Amniotic stem cell (primary cell): ENCODE measurements at places on chromosomes 12 and 14.
A peak's percentile ranks its signal among the peaks of the same experiment; 100 is the strongest.

- no peak for DNase-seq
Observed at GRCh38 chr12:52900166-52900895, 4.5 kb downstream of the KRT8 start.

- no peak for DNase-seq
Observed at GRCh38 chr14:72013721-72014345, 81.6 kb downstream of the RGS6 start.

DNA sequence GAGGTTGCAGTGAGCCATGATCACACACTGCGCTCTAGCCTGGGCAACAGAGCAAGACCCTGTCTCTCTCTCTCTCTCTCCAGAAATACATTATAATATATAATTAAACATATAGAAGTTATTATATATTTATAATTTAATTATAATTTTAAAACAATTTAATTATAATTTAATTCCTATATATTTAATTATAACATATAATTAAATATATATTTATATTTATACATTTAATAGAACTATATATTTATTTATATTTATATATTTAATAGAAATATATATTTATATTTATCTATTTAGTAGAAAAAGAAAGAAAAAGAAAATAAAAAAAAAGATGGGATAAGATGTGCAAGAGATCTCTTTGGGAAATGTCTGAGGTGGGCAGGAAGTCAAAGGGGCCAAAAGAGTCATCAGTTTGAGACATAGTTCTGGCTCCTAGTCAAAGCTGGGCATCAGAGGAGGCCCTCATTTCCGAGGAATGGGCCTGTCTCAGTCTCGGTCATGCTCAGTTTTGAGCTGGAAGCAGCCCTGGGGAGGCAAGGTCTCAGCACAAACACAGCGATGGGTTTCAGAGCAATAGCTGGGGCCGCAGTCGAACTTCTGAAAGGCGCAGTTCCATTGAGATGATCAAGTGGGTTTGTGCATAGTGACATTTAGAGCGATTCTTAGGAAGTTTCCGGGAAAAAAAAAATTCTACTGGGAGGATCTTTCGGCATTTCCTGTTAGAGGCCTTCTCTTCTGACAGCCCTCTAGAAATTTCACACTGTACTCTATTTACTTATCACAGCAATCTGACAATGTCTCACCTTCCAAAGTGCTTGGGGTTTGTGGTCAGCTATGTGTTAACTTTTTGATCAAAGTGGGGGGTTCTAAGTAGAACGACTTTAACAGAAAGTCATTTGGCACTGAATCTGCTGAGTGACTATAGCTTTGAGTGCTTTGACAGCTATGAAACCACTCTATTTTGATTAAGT lies 58.7 kb upstream of the GZMB start:
- no peak for DNase-seq

- DNase-seq, result no peak
Observed at GRCh38 chr12:44750468-44750867, 125.6 kb downstream of the NELL2 start.

- no peak for DNase-seq
Observed at GRCh38 chr14:100982762-100983161, 79.2 kb upstream of the RTL1 start.

GRCh38 chr14:75339059-75339458 lies 60.4 kb downstream of the FOS start:
- DNase-seq, result no peak

DNA sequence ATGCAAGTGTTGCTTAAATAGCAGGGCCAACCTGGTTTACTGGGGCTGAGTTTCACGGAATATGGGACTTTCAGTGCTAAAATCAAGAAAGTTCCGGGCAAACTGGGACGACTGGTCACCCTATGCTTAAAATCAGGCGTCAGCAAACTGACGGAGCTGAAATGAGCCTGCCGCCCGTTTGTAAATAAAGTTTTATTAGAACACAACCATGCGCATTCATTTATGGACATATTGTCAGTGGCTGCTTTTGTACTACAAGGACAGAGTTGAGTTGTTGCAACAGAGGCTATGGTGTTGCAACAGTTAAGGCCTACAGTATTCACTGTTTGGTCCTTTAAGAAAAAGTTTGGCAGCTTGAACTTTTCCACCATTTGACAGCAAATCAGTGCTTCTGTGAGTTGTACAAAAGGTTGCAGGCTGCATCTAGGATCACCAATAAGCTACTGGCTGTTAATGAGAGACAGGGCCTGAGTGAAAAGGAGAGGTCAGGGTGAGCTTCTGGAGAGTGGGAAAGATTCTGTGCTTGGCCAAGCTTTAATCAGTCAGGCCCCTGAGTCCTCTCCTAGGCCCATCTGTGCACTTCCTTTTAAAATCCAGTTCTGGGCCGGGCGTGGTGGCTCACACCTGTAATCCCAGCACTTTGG lies 13.3 kb downstream of the SELPLG start:
- no peak for DNase-seq

DNA sequence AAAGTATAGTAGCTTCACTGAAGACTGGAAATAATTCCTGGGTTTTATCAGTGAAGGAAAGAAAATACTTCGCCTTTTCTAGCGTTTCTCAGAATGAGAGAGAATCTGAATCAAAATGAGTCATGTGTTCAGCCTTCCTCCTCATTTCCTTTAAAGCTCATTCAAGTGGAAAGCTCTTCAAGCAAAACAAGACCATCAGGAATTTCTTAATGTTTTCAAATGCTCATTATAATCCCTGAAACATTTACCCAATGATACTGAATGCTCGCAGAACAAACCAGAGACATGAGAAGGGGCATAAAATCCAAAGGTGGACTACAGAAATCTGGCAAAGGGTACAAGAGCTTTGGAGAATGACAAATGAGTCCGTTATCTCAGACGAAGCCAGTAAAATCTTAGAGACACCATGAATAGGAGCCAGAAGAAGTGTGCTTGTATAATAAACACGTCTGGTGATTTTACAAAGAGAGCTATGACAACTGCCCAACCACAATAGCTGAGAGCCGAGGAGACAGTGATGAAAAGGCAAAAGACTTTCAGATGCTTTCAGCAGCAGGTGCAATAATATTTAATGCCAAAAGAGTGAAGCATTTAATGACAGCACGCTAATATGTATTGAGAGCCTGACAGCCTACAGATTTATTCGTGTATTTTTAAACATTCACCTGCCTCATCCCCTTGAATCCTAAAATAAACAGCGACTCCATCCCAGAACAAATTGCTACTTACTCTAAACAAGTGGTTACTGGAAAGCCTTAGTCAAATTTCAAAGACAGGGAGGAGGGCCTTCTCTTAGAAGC lies 19.0 kb downstream of the SPRING1 start:
- no peak for DNase-seq

DNA sequence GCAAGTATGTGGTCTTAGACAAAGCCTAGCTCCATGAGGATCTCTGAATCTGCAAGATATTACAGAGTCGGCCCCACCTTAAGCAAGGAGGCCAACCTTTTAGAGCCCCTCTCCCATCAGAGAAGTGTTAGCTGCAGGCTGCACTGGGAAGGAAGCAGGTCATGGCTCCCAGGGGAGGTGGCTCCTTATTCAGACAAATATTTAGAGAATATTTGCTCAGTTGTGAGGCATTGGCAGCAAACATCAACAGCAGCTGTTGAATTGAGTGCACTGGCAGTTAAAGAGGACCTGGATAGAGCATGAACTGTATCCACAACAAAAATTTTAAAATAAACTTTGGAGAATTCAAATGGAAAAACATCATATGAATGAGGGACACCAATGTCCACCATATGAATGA lies 44.7 kb downstream of the FSCB start:
- no peak for DNase-seq

- DNase-seq, result no peak
Observed at GRCh38 chr12:16385782-16386646, 38.6 kb downstream of the MGST1 start.

DNA sequence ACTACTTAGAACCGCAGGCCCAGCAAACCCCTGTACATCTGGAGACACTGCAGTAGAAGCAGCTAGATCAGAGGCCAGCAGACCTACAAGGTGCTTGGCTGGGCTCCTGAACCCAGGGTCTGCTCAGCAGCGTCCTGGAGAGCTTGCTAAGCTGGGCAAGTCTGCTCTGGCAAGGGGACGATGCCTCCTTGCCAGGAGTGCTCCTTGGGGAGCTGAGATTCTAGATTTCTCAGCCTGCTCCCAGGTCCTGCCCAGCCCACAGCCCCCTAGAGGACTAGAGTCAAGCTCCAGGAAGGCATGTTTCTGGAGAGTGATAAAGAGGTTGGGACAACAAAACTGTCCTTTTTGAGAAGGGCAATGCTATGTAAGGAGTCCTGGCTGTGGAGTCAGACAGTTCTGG lies 60.3 kb downstream of the HSPB8 start:
- DNase-seq, result no peak

GRCh38 chr12:52686063-52686462 lies 5.9 kb upstream of the KRT1 start:
- no peak for DNase-seq

DNA sequence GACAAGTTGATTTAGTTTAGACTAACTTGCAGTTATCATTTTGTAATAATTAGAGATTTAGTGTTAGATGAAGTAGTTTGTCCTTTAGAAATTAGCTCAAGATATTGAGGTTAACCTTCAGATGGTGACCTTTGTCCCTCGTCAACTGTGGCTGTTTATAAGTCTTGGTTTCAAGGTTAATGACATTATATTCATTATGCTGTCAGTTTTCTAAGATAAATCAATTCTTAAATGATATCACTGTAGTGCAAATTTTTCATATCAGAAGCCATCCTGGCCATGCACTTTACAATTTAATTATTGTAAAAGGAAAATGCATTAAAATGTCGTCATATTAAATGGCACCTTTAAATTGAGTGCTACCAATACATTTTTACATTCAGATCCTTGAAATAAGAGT lies 19.6 kb upstream of the PPFIA2 start:
- no peak for DNase-seq

DNA sequence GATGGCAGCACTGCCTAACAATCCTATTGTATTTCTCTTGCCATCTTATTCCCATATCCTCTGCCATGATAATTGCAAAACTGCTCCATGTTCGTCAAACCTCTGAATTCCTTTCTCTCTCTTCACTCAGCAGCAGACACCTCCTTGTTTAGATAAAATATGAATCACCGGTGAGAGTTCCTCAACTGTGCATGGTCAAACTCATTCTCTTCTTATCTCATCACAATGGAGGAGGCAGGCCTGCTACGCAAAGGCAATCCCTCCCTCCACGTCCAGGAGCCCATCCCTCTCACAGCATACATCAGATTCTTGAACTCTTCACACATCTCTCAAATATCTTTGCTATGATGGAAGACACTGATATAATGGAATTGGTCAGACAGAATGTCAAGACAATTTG lies 90.1 kb upstream of the DAAM1 start:
- DNase-seq, result peak; percentile 65

- no peak for DNase-seq
Observed at GRCh38 chr12:89970722-89971121, 262.1 kb upstream of the ATP2B1 start.

DNA sequence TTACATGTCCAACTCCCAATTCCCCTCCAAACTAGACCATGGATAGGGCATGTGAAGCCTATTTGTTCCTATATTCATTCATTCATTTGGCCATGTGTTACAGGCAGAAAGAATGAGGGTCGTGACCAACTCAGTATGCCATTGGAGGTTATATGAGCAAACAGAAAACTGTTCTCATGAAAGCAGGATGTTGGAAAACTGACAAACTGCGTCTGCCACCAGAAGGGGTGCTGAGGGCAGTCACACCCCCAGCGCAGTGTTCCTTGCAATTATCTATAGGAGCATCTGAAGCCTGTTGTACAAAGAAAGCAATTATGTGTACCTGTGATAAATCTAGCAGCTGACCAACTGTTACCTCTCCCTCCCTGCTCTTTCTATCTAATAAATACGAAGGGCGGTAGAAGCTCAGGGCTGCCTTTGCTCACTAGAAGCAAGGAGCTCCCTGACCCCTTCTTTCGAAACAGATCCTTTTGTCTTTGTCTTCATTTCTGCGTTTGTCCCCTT lies 21.1 kb downstream of the ENTPD5 start:
- no peak for DNase-seq

GRCh38 chr12:32118806-32119205 lies 12.2 kb downstream of the BICD1 start:
- no peak for DNase-seq
